Stimulated activated CD4-positive, alpha-beta T cell treated with anti-CD3 and anti-CD28 coated beads, Interleukin-1b, Interleukin-23, amount 100 ng/mL, for 24 hours (primary cell): ENCODE measurements at places on chromosomes 4 and X.

GRCh38 chr4:2437475-2438215, 18.9 kb downstream of the CFAP99 start:
- no peak for DNase-seq

- DNase-seq: no peak
Observed at GRCh38 chr4:139957986-139958738, 195.8 kb downstream of the MAML3 start.

GRCh38 chr4:153652051-153652784, 31.9 kb upstream of the TLR2 start:
- DNase-seq: no peak

GRCh38 chr4:33062155-33062806, 2342.1 kb downstream of the PCDH7 start:
- no peak for DNase-seq

- no peak for DNase-seq
Observed at GRCh38 chr4:11028334-11028733, 343.8 kb upstream of the CLNK start.

DNA sequence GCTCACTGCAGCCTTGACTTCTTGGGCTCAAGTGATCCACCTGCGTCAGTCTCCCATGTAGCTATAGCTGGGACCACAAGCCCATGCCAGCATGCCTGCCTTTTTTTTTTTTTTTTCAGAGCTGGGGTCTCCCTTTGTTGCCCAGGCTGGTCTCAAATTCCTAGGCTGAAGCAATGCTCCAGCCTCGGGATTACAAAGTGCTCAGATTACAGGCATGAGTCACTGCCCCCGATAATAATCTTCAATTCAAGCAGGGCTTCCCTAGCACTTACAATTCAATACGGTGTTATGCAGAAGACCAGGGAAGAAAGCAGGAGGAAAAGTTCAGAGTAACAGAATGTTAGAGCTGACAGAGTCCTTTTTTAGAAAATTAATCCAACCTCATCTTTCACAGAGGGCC, 26.1 kb downstream of the OTOP1 start:
- no peak for DNase-seq

GRCh38 chrX:119201570-119201969, 34.5 kb upstream of the PGRMC1 start:
- no peak for DNase-seq

GRCh38 chrX:41384051-41384705, 50.2 kb downstream of the DDX3X start:
- DNase-seq: peak; percentile 36

GRCh38 chr4:98786866-98787265, 128.5 kb upstream of the TSPAN5 start:
- no peak for DNase-seq

DNA sequence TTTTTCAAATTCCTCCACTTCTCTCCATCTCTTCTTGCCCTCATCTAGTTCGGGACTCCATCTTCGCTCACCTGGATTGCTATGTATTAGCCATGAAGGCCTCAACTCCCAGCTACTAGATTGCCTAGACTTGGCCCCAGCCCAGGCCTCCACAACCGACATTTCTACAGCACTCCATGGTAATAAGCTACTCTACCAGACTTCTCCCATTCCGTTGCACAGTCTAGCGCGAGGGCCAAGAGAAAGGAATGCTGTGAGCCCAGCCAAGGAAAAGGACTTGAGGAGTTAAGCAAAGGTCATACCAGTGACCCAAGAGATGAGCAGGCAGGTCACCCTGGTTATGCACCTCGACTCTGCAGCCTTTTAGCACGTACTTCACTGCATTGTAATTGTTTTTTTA, 75.6 kb downstream of the SOWAHB start:
- no peak for DNase-seq

DNA sequence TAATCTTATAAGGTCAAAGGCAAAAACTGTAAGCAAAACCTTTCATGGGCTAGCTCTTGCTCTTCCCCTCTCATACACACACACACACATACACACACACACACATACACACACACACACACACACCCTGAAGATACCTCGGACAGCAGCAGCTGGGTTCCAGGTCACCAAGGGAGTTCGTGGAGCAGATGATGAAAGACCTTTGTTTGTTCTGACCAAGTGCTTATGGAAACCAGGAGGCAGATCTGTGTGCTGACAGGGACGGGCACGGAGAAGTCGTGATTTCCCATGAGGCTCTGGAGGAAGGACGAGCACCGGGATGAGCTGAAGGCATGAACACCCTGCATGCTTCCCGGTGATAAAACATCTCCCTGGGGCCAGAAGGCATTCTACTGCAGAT, 35.4 kb upstream of the CRMP1 start:
- DNase-seq: no peak

GRCh38 chr4:118865091-118865708, 23.5 kb upstream of the SYNPO2 start:
- DNase-seq: no peak

DNA sequence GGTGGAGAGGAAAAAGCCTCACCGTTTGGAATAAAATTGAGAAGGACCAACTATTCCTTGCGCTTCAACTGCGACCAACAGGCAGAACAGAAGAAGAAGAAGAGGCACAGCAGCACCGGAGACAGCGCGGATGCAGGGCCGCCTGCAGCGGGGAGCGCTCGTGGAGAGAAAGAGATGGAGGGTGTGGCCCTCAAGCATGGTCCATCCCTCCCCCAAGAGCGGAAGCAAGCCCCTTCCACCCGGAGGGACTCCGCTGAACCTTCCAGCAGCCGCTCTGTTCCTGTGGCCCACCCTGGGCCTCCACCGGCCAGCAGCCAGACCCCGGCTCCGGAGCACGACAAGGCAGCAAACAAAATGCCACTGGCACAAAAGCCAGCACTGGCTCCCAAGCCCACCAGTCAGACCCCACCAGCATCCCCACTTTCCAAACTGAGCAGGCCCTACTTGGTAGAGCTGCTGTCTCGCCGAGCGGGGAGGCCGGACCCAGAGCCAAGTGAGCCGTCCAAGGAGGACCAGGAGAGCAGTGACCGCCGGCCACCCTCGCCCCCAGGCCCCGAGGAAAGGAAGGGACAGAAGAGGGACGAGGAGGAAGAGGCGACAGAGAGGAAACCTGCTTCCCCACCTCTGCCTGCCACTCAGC, 71.2 kb downstream of the AASDH start:
- no peak for DNase-seq

DNA sequence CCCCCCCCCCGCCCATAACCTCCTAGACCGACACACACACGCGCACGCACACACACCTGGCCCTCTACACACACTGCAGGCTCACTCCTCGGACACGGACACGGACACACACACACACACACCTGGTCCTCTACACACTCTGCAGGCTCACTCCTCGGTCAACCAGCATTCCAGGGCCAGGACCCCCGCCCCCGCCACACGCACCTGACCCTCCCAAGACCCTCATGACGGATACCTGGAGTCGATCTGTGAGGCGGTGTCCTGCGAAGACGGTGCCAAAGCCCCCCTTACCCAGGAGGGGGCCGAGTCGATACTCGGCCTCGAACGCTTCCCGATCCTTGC, 552 bp downstream of the PIM2 start:
- DNase-seq: no peak

DNA sequence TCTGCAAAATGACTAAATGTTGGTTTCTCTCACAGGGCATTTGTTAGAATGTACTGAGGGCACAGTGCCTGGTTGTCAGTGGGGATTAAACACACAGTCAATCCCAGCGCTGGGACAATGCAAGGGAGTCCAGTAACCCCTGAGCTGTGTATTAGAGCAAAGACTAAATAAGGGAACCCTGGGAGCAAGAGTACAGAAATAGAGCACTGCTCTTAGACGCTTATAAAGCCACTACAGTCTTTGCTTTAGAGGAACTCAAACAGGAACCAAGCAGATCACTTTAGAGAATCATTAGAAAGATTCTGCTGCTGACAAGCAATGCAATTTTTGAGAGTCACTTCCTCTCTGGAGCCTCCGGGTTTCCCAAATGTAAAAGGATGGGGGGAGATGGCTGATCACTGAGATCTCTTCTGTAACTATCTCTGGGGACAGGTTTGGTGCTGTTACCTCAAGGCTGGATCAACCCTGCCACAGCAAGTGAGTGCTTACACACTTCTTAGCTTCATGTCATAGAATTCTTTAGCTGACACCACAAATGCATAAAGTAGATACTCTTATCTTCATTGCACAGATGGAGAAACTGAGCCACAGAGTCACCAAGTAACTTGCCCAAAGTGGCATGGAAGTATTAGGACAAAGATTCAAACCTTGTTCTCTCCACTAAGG, 137.8 kb upstream of the CPEB2 start:
- no peak for DNase-seq

GRCh38 chrX:16756724-16757123, 29.5 kb upstream of the TXLNG start:
- DNase-seq: no peak

GRCh38 chrX:627995-628394, 2.6 kb upstream of the SHOX start:
- DNase-seq: no peak

DNA sequence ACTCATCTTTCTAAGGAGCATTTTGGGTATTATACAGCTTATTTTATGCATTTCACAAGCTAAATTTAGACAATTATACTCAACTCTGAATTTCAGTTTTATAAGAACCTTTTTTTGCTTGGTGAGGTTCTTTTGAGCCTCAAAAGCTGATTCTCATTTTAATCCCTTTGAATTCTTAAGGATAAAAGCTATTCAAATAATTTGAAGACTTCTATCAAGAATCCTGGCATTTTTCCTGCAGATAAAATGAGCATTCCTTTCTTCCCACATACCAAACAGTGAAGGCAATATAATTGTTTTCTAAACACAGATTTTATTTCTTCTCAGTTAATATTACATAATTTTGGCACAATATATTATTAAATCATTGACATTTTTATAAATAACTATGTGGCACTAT, 118.4 kb upstream of the GPM6A start:
- no peak for DNase-seq

GRCh38 chrX:10010686-10011085, 43.5 kb downstream of the CLDN34 start:
- no peak for DNase-seq

- DNase-seq: peak; percentile 38
Observed at GRCh38 chr4:119041951-119042560, 93.6 kb upstream of the MYOZ2 start.

GRCh38 chr4:76550966-76551780, 116.1 kb downstream of the SHROOM3 start:
- DNase-seq: no peak

DNA sequence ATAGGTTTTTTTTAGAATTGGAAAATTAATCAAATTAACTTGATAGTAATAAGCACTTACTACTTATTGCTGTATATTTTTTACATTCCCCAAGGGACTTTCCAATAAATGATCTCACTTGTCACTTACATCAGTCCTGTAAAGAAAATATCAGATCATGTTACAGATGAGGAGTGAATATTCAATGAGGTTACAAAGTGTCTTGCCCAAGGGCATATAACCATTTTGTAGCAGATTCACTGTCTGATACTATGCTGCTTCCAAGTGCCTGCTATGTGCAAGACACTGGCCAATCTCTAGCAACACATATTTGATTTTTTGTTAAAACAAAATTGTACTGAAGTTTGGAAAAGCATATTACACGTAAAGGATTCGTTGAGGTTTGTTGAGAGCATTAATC, 1287.7 kb downstream of the FAM133A start:
- no peak for DNase-seq

DNA sequence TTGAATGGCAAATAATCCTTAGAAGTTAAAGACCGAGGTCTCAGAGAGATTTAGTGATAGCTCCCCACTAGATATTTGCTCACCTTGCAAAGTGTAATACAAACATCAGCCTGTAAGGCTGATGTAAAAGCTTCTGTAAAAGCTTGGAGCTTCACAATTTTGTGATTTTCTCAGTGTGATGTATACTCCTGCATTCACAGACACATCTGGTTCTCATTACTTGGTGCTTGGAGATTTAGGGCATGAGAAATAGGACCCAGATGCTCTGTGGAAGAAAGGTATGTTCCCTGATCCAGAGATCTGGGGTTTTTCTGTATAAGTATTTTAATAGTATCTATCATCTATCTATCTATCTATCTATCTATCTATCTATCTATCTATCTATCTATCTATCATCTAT, 1664.3 kb downstream of the C4orf33 start:
- DNase-seq: no peak

GRCh38 chrX:111483135-111483534, 28.3 kb upstream of the SERTM2 start:
- no peak for DNase-seq

DNA sequence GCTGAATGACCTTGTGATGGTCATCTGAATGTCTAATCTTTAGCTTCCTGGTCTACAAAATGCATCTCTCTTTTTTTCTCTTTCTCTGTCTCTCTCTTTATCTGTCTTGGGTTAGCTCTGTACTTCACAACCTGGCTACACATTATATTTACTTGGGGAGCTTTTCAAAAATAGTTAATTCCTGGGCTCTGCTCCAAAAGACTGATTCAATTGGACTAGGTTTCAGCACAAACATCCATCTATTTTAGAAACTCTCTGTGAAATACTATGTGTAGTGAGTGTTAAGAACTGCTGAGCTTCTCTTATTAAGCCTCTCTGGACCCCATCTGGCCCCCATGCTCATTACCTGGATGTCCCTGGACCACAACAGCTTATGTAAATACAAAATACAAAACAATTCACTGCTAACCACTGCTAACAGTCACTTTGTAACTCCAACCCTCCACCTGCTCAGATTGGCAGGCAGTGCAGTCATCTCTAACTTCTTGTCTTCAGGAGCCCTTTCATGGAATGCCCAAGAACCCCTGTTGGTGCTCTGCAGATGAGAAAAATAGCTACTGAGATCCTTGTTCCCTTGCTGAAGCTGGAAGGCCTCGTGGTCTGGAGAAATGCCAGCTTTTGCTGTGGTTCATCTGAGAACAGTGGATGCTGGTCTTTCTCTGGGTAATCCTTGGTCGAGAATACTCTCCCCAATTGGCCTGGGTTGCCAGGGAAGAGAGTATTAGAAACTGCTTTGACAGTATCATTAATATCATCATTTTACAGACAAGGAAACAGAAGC, 14.8 kb upstream of the BOD1L1 start:
- DNase-seq: no peak

GRCh38 chr4:8341691-8342090, 72.1 kb downstream of the HTRA3 start:
- no peak for DNase-seq

DNA sequence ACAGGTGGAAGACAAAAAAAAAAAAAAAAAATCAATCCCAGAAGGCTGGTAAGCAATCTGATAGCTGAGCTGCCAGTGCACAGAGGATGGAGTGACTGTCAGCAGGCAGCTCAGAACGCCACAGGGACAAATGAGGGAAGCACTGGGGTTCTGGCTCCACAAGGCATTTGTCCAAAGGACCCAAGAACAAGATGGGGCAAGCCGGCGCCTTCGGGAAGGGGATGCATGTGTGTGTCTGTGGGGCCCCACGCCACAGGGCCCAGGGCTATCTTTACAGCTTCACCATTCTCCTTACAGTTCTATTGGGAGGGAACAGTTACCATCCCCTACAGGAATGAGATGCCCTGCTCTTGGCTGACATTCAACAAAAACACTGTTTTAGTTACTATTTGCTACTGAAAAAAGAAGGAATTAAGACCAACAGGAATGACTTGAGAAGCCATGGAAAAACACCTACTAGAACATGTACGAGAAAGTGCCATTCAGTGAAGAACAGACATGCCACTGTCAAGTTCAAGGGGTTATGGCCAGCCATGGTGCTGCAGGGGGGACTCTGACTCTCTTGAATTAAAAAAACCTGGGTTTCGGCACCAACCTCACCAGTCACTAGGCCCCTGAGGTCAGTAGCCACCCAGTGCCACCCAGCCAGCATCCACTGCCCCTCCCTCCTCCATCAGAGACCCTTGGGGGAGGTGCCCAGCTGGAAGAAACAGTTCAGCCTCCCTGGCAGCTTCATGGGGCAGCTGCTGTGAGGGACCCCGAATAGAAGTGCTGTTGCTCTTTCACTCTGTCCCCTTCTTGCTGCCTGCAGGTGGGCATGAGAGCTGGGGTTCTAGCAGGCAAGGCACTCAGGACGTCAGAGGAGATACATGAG, 18.5 kb downstream of the WDR1 start:
- DNase-seq: no peak
